DMS153 (cell line): ENCODE measurements at places on chromosomes 3 and 15.
A peak's percentile ranks its signal among the peaks of the same experiment; 100 is the strongest.

DNA sequence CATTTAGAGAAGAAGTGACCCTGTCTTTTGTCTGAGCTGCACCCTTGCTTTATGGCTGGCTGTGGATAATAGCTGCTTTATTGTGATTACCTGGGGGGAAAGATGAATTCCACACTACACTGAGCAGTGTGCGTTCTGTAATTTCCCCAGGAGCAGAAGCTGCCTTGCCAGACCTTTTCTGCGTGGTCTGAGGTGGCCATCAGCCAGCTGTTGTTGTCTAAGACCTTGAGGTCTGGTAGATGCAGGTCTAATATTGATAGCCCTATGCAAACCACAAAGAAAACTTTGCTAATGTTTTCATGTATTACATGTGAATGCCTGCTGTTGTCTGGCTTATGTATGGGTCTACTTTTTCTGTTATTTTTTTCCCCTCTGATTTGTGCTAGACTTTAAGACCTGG, 144.6 kb downstream of the THSD4 start:
- no peak for DNase-seq

DNA sequence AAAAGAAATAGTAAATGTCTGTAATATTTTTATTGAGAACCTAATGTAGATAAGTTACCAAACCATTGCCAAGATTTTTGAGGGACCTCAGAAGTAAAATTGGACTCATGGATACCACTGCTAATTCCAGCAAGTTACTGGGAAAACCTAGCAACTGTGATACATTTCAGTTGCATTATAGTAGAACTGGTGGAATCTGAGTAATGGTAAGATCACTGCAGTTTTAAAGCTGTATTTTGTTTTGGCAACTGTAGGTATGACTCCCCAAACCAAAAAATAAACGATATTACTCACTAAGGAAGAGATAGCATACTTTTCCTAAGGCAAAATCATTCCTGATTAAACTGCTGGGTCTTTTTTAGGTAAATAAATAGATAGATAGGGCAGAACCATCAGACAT, 54.0 kb downstream of the ARMC8 start:
- no peak for DNase-seq

GRCh38 chr15:91422797-91423196, 322.7 kb downstream of the SV2B start:
- no peak for DNase-seq

DNA sequence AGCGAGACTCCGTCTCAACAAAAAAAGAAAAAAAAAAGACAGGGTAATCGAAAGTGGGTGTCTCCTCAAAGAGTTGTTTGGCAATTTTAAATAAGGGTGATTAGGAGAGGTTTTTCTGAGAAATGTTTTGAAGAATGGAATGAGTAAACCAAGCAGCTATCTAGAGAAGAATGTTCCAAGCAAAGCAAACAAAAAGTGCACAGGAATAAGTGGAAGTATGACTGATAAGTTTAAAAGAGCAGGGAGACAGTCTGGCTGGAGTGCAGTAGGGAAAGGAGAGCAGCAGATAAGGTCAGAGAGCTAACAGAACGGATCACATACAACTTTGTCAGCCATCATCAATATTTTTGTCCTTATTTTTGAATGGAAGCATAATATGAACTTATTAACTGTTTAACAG, 853.5 kb downstream of the TUSC7 start:
- no peak for DNase-seq

DNA sequence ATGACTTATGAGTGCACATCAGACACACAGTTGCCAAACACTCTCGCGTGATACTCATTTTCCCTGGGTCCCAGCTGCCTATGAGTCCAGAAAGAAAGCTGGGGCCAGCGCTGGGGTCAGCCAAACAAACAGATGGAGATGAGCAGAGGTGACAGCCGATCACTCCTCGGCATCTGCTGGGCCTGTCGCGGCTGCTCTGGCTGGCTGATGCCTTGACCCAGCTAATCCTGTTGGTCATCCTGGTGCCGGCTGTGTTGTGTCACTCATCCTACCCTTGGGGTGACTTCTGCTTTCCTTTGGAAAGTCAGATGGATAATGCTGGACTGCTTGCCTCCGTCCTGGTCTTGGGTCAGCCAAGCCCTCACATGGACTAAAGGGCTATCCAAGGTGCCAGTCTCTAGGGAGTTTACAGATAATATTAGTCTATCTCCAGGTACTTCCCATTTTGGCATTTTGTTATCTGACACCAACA, 105.3 kb upstream of the PDZRN3 start:
- no peak for DNase-seq

DNA sequence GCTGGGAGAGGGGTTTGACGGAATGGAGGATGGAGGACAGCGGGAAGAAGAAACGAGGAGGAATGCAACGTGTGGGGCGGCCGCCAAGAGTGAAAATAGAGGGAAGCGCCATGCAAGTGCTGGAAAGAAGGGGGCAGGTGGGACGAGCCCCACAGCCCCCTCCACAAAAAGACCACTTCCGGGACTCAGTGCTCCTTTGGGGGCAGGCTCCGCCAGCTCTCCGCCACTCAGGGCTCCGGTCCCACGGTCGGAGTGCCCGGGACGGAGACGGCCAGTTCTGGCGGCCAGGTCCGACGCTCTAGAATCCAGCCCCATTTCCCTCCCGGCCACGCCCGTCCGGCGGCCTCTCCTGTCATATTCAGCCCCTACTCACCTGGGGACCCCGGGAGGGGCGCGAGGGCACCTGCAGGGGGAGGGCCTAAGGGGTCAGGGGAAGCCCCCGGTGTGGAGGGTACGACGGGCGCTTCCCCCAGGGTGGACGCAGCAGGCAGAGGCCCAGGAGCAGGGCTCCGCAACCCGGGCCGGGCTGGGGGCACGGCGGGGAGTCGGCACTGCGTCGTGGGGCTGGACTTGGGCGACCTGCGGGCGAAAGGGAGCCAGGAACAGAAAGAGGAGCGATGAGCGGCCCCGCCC, 25.5 kb upstream of the CSPG4 start:
- no peak for DNase-seq

GRCh38 chr15:65287520-65287855, 805 bp upstream of the PARP16 start:
- DNase-seq: no peak

DNA sequence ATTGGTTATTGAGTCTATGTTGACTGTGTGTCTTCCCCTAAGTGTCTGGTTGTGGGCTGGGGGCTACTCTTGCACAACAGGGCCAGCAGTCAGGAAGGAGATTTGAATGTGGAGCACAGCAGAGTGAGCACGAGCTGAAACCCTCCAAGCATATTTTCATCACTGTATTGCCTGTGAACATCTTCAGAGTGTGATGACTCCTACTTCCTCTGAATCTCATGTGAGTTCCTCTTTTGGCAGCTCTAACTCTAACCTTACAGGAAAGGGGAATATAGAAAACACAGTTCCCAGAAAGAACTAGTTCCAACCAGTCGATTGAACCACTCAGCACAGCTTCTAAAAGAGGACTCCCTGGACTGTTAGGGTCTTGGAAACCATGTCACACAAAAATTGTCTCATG, 211.6 kb downstream of the RAP2B start:
- DNase-seq: no peak

DNA sequence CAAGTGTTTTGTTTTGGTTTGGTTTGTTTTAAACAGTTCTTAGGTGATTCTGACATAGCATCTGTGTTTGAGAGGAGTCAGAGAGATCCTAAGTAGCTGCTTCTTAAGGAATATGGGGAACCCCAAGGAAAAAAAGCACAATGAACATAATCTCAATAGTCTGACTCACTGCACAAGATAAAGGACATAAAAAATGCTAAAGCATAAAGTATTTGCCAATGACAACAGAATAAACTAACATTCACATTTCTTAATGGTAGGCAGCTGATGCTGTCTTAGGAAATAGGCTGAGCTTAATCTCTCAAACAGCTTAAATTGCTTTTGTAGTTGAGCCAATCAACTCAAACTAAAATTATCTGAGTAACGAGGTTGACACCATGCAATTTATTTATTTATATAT, 2.9 kb downstream of the NCEH1 start:
- no peak for DNase-seq

GRCh38 chr3:129256270-129256669, 6.9 kb downstream of the COPG1 start:
- no peak for DNase-seq

DNA sequence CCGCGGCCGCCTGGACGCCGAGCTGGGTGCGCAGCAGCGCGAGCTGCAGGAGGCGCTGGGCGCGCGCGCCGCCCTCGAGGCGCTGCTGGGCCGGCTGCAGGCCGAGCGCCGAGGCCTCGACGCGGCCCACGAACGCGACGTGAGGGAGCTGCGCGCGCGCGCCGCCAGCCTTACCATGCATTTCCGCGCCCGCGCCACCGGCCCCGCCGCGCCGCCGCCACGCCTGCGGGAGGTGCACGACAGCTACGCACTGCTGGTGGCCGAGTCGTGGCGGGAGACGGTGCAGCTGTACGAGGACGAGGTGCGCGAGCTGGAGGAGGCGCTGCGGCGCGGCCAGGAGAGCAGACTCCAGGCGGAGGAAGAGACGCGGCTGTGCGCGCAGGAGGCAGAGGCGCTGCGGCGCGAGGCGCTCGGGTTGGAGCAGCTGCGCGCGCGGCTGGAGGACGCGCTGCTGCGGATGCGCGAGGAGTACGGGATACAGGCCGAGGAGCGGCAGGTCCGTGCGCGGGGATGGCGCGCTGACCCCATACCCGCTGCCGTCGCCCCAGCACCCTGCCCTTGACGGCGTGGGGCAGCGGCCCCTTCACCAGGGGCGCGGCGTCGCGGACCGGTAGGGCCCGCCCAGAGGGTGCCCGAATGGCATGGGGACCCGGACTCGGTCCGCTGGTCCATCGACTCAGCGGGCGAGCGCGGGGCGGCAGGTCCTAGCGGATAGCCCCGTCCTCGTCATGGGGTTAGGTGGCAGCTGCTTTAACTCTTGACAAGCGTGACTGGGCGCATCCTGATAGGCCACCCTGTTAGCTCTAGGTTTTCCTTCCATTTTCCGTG, 848 bp downstream of the SYNM start:
- no peak for DNase-seq

DNA sequence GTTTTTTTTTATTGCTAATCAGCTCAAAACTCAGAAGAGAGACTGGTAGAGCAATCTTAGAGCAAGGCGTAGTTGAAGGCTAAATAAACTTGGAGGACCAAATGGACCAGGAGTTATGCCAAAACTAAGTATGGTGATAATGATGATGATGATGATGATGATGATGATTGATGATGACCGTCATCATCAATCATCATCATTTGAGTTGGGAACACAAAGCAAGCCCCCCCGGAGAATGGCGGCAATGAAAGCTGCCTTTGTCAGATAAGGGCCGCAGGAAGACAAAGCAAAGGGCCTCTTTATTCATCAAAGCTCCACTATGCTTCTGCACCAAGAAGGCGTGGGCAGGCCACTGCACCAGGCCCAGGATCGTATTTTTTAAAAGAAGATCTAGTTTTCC, 82.1 kb upstream of the RAD18 start:
- DNase-seq: no peak

- no peak for DNase-seq
These were observed 209.5 kb downstream of the SOX2 start for GRCh38 chr3:181921220-181921619.

- DNase-seq: no peak
These were observed 23.3 kb downstream of the SNX4 start for GRCh38 chr3:125496701-125497100.

DNA sequence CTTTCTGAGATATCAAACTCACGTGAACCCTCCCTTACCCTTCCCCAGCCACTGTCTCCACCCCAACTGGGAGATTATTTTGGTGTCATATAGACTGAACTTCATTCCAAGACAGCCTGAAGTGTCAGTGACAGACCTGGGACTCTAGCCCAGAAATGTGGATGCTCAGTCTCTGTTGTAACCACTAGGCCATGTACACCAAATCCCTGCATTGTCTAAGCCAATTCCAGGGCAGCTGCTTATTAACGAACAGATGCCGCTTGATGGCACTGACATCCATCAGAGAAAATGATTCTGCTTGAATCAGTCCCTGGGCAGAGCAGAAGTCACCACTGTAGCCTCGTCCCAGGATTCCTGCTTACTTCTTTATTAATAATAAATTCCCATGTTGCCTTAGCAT, 305.5 kb downstream of the GRM7 start:
- DNase-seq: no peak

GRCh38 chr15:68191555-68191954, 13.6 kb downstream of the CALML4 start:
- DNase-seq: no peak

DNA sequence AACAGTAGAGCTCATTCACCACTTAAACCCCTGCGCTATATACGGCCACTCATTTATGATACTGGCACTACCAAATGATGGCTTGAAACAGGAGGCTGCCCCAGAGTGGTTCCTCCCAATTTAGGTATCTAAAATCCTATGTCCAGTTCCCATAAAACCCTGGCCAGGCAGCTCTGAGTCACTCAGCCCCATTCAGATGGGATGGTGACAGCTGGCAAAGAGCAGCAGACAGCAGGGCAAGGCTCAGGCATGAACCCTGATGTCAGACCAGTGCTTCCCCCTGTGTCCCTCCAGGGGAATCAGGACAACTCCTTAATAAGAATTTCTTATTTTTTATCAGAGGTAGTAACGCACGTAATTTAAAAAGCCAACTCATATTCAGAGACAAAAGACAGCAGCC, 77.2 kb upstream of the RNU6-1 start:
- no peak for DNase-seq

DNA sequence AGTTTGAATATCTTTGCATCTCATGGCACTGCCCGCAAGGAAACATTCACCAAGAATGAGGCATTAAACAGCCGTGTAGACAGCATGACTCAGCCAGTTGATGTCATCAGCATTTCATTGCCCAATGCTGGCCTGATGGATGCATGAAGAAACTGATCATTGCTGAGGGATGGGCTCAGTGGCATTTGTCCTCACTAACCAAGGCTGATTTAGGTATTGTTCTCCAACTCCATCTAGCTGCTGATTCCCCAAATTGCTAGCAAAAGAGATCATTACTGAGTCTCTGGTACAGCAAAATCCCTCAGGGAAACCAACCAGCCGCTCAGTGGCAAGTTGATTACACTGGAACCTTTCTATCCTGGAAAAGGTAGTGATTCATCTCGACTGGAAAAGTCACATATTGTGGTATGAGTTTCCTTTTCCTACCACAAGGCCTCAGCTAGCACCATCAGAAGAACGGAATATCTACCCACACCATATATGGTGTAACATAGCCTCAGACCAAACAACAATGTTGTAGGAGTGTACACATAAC, 186.5 kb upstream of the GAP43 start:
- DNase-seq: peak; percentile 48

DNA sequence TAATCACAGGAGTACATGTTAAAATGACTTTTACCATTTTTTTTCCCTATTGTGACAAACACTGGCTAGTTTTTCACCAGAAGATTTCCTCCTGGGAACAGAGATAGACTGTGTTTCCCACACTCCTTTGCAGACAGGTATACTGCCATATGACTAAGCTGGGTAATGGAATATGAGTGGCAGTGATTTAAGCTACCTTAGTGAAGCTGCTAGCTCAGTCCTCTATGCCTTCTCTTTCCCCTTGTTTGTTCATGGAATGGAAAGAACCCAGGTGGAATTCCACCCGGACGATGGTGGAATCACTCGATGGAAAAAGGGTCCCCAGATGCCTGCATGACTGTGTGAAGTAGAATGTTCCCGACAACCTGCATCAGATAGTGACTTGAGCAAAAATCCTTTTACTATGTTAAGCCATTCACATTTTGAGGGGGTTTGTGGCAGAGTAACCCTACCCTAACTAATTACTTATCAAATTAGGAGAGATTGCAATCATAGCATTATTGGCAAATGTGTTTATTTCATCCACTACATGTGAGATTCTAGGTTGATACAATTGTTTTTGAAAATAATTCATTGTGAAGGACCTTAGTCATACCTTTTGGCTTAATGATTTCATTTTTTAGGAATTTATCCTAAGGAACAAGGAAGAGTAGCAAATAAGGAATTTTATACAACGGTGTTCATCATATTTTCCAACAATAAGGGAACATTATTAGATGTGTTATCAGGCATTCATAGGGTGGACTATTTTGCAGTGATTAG, 16.5 kb downstream of the THSD4 start:
- no peak for DNase-seq
